Osteocyte (in vitro differentiated cells): ENCODE measurements at places on chromosomes 6 and 20. TPM values are rescaled to one million over a fixed set of nuclear protein-coding genes. Genes with fewer than 3 reads are reported as not detected.

Gene CRISP2
- total RNA-seq: not detected in 2 replicates

Gene C6orf15
- total RNA-seq: not detected in 2 replicates

Gene SCUBE3
- total RNA-seq: 14.8 and 16.3 TPM in 2 replicates

Gene TMEM170B
- total RNA-seq: 3.5 and 3.7 TPM in 2 replicates

Gene SSTR4
- not detected in 2 replicates for total RNA-seq

Gene ELOVL2
- total RNA-seq: 55.1 and 57.0 TPM in 2 replicates

DNA sequence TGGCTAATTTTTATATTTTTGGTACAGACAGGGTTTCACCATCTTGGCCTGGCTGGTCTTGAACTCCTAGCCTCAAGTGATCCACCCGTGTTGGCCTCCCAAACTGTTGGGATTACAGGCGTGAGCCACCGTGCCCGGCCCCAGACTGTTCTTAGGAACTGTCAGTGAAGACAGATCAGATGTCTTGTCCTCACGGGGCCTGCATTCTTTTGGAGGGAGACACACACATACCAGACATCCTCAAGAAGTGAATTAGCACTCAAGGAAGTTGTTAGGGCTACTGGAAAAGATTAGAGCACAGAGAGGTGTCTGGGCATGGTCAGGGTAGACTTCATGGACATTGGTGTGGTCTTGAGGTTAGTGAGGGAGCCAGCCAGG lies 10.3 kb upstream of the LPIN3 start:
- H3K27me3 ChIP-seq: no peaks in the 10 kb centered on the region
- no peaks in the 10 kb centered on the region for H3K36me3 ChIP-seq
- no peak for DNase-seq
- H3K4me1 ChIP-seq: peaks cover 23% of the 10 kb centered on the region

DNA sequence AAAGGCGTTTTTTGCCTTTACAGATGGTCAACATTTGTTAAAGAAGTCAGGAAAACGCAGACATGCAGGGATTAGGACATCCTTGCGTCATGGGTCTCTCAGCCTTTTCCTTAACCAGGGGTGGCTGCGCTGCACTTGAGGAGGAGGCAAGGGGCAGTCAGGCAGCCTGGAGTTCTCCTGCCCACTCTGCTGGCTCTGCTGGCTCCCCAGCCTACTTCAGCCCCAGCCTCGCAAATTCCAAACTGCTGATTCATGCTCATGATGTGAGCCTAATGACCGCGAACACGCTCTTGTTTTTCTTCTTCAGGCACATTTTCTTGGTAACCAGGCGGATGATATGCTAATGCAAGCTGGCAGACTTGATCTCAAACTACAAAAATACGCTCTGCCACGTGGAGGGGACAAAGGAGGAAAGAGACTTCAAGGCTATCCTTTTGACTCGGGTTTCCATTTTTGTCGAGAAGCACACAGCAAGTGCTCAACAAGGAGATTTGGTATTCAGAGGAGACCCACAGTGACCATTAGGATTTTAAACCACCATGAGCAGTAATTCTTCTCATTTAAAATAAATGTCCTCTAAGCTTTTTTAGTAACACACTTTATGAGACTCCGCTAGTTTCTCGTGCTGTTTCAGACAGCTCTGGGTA lies 290.3 kb upstream of the STXBP5 start:
- H3K36me3 ChIP-seq: no peaks in the 10 kb centered on the region
- peak overlapping the region; percentile 50 for H3K4me3 ChIP-seq
- peak; percentile 93 for DNase-seq
- no peaks in the 10 kb centered on the region for H3K27me3 ChIP-seq

DNA sequence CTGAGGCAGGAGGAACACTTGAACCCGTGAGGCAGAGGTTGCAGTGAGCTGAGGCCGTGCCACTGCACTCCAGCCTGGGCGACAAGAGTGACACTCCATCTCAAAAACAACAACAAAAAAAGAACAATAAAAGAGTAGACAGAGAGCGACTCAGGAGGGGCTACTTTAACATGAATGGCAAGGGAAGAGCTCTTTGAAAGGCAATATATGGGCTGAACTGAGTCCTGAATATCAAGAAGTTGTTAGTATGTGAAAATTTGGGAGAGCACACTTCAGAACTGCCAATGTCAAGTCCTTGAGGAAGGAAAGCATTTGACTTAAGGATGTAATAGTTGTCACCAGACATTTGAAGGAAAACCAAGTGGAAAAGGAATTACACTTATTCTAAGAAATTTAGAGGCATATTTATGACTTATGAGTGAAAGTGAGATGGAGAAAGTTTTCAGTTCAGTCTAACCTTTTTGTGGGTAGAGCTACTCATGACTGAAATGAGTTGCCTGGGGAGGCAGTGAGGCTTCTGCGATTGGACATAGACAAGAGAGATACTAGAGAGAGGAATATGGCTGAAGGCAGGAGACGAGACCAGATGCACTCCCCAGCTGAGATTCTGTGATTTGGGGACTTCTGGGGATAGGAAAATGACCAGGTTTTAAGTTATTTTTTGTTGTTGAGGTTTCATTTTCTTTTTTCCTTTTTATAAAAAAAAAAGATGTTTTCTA lies 48.6 kb upstream of the SLC16A10 start:
- no peaks in the 10 kb centered on the region for H3K36me3 ChIP-seq
- no peak for DNase-seq
- H3K4me1 ChIP-seq: no peaks in the 10 kb centered on the region
- H3K27me3 ChIP-seq: peaks cover 5% of the 10 kb centered on the region

- H3K4me1 ChIP-seq: peaks cover 3% of the 10 kb centered on the region
- H3K4me3 ChIP-seq: no peak overlapping the region
- no peak for DNase-seq
- no peaks in the 10 kb centered on the region for H3K36me3 ChIP-seq
Observed at GRCh38 chr20:62607366-62608217, 34.7 kb upstream of the SLCO4A1 start.

- H3K36me3 ChIP-seq: peaks cover 18% of the 10 kb centered on the region
- H3K4me3 ChIP-seq: no peak overlapping the region
- H3K27me3 ChIP-seq: no peaks in the 10 kb centered on the region
- H3K4me1 ChIP-seq: no peaks in the 10 kb centered on the region
- DNase-seq: no peak
Observed at GRCh38 chr6:135283926-135284325, 102.8 kb downstream of the MYB start.

DNA sequence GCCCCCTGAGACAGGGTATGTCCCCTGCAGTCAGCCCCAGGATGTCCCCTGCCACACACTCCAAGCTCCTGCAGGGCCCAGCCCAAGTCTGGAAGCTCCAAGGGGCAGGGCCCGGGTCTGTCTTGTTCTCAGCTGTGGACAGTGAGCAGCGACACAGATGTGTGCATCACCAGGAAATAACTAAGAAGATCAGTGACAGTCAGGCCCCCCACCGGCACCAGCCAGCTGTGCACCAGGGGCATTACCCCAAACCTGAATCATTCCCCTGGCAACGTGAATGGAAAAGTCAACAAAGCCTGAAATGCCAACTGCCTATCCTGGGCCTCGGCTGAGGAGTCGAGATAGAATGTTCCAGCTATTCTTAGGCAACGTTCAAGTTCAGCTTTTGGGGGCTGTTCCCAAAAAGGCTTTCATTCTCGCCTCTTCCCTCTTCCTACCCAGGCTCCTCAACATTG lies 105.0 kb downstream of the PREX1 start:
- peak overlapping the region; percentile 99 for H3K27ac ChIP-seq
- H3K4me1 ChIP-seq: peaks cover 49% of the 10 kb centered on the region
- peak overlapping the region; percentile 19 for H3K4me3 ChIP-seq
- H3K36me3 ChIP-seq: peaks cover 3% of the 10 kb centered on the region

- H3K27me3 ChIP-seq: no peaks in the 10 kb centered on the region
- H3K27ac ChIP-seq: no peak overlapping the region
- no peak overlapping the region for H3K4me3 ChIP-seq
- no peaks in the 10 kb centered on the region for H3K36me3 ChIP-seq
- no peaks in the 10 kb centered on the region for H3K4me1 ChIP-seq
Observed at GRCh38 chr6:130288065-130288464, 65.3 kb upstream of the SAMD3 start.

DNA sequence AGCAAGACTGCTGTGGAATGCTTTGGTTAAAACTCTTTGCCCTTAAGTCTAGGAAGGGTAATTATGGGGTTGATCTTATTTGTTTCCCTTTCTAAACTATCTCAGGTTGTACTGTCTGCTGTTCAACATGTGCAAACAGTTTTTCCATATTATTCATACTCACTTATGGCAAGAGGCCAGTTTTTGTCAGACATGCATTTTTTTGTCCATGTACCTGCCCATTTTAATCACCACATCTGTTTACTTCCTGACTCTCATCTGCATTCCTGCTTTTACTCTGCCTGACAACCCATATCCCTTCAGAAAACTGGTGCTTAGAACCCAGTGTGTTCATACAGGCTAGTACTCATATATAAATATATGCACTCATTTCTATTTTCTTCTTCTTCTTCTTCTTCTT lies 80.3 kb downstream of the LPA start:
- no peaks in the 10 kb centered on the region for H3K4me1 ChIP-seq
- no peak overlapping the region for H3K4me3 ChIP-seq
- H3K27me3 ChIP-seq: no peaks in the 10 kb centered on the region
- H3K27ac ChIP-seq: no peak overlapping the region
- no peak for DNase-seq

DNA sequence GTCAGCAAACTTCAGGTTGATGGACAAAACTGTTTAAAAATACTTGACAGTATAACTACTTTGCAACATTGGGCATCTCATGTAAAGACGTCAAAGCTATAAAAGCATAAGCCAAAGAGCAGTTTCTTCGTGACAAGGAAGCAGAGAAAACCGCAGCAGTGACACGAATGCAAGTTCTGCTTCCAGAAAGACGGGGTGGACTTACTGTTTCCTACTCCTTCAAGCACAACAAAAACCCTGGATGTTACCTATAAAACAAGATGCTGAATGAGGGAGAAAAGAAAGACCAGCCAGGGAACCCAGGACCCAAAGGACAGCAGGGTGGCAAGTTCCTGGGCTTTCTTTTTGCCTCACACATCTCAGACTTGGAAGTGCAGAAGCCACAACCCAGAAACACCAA lies 98.0 kb downstream of the DLL1 start:
- no peaks in the 10 kb centered on the region for H3K4me1 ChIP-seq
- no peaks in the 10 kb centered on the region for H3K27me3 ChIP-seq
- DNase-seq: peak; percentile 19
- H3K36me3 ChIP-seq: no peaks in the 10 kb centered on the region
- no peak overlapping the region for H3K4me3 ChIP-seq
- no peak overlapping the region for H3K27ac ChIP-seq

GRCh38 chr6:125639466-125640020 lies 109.9 kb upstream of the HEY2 start:
- DNase-seq: no peak
- H3K4me3 ChIP-seq: no peak overlapping the region
- H3K27ac ChIP-seq: no peak overlapping the region
- H3K27me3 ChIP-seq: no peaks in the 10 kb centered on the region
